ENCODE measurements at places on chromosomes 5 and 9.

- DNase-seq = no peak
Observed at GRCh38 chr5:17763301-17763700, 129.0 kb downstream of the TAF11L14 start.

DNA sequence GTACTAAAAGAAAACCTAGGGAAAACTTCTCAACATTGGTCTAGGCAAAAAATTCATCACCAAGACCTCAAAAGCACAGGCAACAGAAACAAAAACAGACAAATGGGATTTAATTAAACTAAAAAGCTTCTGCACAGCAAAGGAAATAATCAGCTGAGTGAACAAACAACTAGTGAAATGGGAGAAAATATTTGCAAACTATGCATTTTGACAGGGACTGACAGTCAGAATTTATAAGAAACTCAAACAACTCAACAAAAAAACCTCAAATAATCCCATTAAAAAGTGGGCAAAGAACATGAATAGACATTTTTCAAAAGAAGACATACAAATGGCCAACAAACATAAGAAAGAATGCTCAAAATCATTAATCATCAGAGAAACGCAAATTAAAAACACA, 189.4 kb downstream of the AUH start:
- no peak for DNase-seq

- no peak for DNase-seq
Observed at GRCh38 chr5:56585999-56586691, 229.2 kb upstream of the MAP3K1 start.

- DNase-seq = peak; percentile 78
Observed at GRCh38 chr9:78035383-78035993, 3.9 kb upstream of the GNAQ start.

GRCh38 chr5:67910546-67910945, 305.0 kb upstream of the PIK3R1 start:
- no peak for DNase-seq

- no peak for DNase-seq
Observed at GRCh38 chr5:98231089-98231488, 542.4 kb upstream of the RGMB start.

- DNase-seq = no peak
Observed at GRCh38 chr9:91073811-91074771, 272.5 kb downstream of the SYK start.

- no peak for DNase-seq
Observed at GRCh38 chr5:71949772-71950171, 157.5 kb upstream of the MAP1B start.

GRCh38 chr5:31934156-31934555, 240.0 kb downstream of the GOLPH3 start:
- no peak for DNase-seq

DNA sequence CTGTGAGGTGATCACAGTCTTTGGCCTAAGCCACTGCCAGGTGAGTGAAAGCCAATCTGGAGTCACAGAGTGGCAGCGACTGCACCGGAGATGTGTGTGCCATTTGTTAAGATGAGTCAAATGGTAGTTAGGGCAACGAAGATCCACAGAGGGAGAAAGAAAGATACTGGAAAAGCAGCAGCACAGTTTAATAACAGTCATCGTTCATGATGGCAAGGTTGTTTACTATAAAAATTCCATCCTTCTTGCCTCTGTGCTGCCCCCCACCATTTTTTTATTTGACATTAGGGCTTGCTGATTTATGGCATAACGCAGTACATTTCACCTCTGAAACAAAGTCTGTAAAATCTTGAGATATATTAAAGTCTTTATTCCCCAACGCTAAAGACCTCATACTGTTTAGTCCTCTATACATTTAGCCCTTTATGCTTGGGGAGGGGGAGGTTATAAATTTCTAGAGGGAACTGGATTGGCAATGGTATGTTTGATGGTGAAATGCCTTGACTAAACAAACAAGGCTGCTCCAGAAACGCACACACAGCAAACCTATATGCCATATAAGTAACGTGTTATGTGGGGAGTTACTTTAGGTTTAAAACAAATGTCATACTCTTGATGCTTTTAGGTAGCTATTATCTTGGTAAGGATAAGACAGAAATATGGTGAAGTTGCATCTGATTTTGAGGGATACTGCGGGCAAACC, 55.8 kb upstream of the ABL1 start:
- DNase-seq = no peak

GRCh38 chr9:132056717-132057560, 22.7 kb downstream of the MED27 start:
- no peak for DNase-seq

DNA sequence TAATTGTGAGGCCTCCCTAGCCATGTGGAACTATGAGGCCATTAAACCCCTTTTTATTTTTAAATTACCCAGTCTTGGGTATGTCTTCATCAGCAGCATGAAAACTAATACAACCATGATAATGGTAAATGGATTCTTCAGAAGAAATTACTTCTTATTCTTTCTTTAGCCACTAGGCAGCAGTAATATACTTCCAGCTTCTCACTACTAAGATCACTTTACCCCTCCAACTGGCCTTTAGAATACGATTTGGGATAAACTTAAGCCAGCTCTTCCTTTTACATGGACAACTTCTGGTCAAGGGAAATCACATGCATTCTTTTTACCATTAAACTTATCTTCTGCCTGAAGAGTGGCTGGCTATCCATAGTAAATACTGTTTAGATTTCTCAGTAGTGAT, 355.4 kb downstream of the MAN2A1 start:
- no peak for DNase-seq

DNA sequence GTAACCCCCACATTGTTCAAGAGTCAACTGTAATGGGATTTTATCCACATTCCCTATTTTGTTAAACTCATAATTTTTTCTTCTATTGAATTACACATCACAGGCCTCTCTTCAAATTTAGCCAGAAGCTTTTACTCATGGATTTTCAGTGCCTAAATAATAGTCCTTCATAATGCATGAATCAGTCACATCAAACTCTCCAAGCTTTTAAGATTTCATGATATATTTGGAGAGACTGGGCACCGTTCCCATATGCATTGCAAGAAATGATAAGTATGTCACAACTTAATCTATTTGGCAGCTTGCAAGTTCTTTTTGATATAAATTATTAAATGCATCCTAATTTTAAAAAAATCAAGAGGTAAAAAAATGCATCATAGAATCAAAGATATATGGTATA, 465.9 kb downstream of the DMAC1 start:
- DNase-seq = no peak

- DNase-seq = no peak
Observed at GRCh38 chr9:92486371-92486770, 4.1 kb upstream of the ASPN start.

DNA sequence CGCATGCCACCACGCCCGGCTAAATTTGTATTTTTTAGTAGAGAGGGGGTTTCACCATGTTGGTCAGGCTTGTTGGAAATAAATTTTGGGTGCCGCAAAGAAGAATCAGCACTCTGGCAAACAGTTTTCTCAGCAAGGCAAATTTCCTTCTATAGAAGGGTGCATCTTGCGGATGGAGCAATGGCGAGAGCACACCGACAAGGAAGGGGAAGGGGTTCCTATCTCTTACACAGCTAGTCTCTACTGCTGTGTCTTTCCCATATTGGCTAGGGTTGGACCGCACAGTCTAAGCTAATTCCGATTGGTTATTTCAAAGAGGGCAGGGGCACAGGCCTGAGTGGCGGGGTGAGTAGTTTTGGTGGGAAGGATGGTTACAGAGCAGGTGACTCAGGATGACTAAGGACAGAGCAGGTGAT, 707 bp downstream of the GTF3C5 start:
- DNase-seq = no peak

GRCh38 chr5:929596-929995, 36.9 kb downstream of the TRIP13 start:
- DNase-seq = no peak

DNA sequence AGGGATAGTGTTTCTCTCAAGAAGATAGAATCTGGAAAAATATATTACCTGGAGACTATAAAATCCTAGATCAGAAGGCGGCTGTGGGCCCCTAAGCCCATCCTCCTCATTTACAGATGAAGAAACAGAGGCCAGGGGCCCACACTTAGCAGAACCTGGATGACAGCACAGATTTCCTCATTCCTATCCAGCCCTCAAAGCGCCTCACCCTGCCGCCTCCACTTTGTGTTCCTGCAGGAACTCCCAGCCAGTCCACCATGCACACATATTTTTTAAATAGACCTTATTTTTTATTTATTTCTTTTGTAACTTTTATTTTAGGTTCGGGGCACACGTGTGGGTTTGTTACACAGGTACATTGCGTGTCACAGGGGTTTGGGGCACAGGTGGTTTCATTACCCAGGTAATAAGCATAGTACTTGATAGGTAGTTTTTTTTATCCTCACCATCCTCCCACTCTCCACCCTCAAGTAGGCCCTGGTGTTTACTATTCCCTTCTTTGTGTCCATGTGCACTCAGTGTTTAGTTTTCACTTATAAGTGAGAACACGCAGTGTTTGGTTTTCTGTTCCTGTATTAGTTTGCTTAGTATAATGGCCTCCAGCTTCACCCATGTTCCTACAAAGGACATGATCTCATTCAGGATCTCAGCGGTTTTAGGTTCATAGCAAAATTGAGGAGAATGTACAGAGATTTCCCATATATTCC, 85.5 kb upstream of the MAP1B start:
- DNase-seq = no peak

DNA sequence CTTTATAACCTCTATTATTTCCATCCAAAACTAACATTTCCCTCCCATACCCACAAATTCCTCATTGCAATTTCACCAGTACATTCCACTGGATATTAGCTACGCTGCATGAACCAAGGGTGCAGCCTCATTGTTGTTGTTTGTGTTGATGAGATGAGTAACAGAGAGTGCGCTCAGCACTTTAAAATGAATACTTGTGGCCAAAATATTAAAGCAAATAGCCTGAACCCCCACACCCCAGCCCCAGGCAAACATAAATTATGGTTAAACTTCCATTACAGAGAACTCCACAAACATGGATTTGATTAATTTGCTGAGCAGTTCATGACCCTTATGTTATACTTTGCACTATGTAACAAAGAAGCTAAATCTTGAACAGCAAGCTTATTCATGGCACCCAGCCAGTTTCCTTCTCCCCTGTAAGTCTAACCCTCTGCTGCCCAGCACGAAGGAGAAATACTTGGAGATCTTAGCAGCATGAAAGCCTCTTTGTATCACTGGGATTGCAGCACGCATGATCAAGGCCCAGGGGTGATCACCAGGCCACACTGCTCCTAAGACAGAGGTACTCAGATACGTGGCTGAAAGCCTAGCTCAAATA, 205.0 kb downstream of the DOCK8 start:
- no peak for DNase-seq

GRCh38 chr5:120252839-120253238, 211.3 kb upstream of the PRR16 start:
- DNase-seq = no peak

DNA sequence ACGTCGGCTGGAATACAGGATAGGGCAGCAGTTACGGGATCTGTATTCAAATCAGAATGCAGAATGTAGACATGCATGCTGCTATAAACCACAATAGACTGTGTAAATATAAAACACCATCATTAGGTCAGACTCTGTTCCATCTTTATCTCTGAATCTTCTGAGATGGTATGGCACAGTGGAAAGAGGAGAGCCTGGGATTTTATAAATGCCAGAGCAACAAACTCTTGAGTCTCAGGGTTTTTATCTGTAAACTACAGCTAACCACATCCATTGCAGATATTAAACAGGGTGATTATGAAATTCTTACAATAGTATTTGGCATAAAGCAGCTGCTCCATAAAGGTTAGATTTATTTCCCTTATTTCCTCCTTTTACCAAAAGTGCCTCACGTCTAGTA, 108.7 kb downstream of the ZDHHC21 start:
- DNase-seq = no peak

- no peak for DNase-seq
Observed at GRCh38 chr9:97903177-97903576, 19.1 kb downstream of the TRMO start.

GRCh38 chr5:98510143-98510985, 263.1 kb upstream of the RGMB start:
- DNase-seq = no peak

- DNase-seq = peak; percentile 47
Observed at GRCh38 chr5:42949348-42950115, 90.6 kb downstream of the ANXA2R start.

GRCh38 chr9:110591526-110591925, 12.0 kb upstream of the SVEP1 start:
- DNase-seq = no peak

GRCh38 chr5:117942861-117943519, 1045.4 kb downstream of the DTWD2 start:
- DNase-seq = no peak

- no peak for DNase-seq
Observed at GRCh38 chr9:90069085-90069484, 464.3 kb downstream of the GADD45G start.

DNA sequence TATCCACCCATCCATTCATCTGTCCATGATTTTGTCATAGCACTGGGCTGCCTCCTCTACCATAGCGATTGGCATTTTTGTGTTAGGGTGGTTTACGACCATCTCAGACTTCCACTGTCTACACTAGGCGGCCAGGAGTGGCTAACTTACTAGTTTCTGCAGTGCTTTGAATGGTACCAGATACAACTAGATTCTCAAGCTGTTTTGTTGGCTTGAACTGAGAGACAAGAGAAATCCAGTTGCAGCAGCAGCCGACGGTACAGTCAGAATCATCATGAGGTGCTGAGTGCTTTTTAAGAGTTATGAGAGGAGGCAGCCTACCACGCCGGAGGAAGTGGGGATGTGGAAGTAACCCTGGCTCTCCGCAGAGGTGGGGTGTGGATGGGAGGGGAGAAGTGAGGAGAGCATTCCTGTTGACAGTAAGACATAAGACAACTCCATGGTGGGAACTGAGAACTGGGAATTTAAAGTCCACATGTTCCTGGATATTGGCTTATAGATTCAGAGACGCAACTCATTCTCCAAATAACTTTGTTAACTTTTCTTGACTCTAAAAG, 27.9 kb downstream of the COL5A1 start:
- DNase-seq = no peak

DNA sequence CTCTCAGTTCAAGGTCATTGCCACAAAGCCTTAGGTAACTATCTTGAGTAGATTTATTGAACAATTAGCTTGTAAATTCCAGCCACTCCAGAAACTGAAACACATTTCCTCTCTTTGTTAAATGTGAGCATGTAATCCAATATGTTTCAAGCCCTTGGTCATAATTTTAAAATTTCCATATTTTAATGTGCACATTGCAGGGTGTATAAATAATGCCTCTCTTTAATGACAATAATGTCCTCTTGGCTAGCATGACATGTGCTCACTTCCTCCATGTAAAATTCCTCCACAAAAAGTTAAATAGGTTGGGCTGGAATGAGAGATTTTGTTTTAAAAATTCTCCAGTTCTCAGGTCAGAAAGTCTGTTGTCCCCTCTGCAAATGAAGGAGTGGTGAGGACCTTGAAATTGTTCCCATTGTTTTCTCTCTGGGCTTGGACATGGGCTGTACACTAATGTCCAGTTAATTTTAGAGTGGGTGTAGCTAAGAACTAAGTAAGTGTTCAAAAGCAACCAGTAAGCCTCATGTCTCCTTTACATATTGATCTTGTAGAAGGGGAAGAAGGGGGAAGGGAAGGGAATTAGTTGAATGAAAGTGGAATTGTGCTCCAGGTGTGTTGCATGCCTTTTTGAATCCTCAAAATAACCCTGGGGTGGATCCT, 2.9 kb downstream of the PPP3R2 start:
- DNase-seq = no peak

Measured in H54 (cell line).